Activated CD8-positive, alpha-beta memory T cell treated with anti-CD3 and anti-CD28 coated beads for 1 hour (primary cell): ENCODE measurements at places on chromosomes 4 and X.

DNA sequence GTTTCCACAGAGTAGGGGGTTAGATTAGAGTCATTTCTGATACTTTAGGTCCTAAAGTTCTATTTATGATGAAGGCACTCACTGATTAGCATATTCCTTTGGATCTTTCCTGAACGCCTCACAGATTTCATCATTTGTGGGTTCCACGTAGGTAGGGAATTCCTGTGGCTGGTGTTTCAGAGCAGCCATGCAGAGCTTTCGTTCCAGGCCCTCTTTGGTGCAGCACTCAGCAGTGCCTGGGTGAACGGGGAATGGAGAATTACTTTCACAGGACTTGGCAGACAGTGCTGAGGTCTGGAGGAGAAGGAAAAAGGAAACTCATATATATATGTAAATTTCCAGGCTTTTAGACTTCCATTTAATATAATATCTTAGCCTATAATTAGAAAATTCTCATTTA, 18.5 kb downstream of the GC start:
- no peak for DNase-seq

GRCh38 chrX:136643243-136643642, 4.7 kb upstream of the CD40LG start:
- DNase-seq = no peak

GRCh38 chr4:118834960-118835569, 861 bp downstream of the SEC24D start:
- peak; percentile 22 for DNase-seq

DNA sequence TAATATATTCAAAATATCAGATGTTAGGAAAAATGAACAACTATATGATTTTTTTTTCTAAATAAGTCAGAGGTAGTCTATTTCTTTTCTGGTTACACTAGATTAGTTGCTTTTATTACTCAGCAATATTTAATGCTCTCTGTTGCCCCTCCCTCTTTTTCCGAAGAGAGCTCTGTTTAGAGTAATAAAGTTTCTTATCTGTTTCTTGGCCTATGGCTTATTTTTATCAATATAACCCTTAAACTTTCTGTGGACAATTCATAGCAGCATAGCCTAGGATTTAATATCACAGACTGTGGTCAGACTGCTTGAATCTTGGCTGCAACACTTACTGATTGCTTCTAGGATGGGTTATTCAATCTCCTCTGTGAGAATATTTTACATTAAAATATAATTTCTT, 2315.4 kb upstream of the AGA start:
- no peak for DNase-seq

DNA sequence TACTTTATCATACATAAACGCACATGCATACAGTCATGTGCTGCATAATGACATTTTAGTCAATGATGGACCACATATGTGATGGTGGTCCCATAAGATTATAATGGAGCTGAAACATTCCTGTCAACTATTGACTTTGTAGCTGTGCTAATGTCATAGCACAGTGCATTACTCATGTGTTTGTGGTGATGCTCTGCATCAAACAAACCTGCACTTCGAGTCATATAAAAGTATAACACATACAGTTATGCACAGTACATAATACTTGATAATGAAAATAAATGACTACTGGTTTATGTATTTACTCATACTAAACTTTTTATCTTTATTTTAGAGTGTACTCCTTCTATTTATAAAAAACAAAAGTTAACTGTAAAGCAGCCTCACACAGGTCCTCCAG, 60.5 kb upstream of the MCUB start:
- DNase-seq = no peak

GRCh38 chrX:141879616-141880015, 24.1 kb upstream of the MAGEC1 start:
- no peak for DNase-seq

DNA sequence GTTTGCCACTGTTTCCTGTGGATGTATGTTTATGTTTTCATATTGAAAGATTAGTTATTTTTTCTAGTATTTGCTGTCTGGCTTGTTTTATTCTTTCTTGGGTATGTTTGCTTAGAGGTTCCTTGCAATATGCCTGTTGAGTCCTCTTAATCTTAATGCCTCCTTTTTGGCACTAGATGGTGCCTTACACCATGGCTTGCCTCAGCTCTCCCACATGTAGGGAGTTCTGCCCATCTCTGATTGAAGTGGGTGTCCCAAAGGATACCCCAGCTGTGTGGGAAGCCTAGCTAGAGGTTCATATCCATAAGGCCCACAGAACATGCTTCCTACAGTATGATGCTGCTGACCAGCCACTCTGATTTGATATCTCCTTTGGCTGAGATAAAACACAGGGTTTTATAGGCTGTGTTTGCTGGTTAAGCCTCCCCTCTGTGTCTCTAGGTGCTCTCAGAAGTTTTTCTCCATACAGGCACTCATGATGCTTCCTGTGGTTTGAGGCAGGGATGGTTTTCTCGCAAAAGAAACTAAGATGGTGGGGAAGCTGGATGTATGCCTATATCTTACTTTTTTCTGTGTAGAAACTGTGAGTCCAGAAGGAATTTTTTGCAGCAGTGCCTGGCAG, 162.4 kb downstream of the ASB9 start:
- no peak for DNase-seq

- no peak for DNase-seq
These were observed 85.0 kb downstream of the ADRA2C start for GRCh38 chr4:3851211-3851610.

DNA sequence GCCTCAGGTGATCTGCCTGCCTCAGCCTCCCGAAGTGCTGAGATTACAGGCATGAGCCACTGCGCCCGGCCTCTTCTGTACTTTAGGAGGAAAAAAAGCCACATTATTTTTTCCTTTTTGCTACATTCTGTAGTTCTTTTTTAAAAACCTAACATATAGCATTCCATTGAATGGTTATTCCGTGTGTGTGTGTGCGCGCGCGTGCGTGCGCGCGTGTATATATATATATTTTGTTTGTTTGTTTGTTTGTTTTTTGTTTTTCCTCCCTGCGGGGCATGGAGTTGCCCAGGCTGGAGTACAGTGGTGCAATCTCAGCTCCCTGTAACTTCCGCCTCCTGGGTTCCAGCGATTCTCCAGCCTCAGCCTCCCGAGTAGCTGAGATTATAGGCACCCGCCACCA, 59.5 kb downstream of the ARHGAP10 start:
- no peak for DNase-seq

GRCh38 chr4:79292008-79292407, 33.9 kb downstream of the NAA11 start:
- DNase-seq = no peak

GRCh38 chr4:108449129-108449528, 171.2 kb upstream of the RPL34 start:
- no peak for DNase-seq

DNA sequence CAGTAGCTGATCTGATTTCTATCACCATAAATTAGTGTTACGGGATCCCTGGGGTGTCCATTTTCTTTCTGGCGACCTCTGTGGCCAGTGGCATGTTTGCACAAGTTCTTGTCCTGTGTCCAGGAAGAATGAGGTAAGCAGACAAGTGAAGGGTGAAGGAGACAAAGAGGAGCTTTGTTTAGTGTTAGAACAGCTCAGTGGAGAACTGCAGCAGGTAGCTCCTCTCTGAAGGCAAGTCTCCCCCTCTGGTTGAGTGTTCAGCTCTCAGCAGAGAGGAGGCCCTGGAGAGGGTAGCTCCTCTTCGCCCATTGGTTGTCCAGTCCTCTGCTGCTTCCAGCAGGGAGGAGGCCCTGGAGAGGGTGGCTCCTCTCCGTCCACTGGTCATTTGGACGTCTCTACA, 47.2 kb downstream of the DMP1 start:
- no peak for DNase-seq

DNA sequence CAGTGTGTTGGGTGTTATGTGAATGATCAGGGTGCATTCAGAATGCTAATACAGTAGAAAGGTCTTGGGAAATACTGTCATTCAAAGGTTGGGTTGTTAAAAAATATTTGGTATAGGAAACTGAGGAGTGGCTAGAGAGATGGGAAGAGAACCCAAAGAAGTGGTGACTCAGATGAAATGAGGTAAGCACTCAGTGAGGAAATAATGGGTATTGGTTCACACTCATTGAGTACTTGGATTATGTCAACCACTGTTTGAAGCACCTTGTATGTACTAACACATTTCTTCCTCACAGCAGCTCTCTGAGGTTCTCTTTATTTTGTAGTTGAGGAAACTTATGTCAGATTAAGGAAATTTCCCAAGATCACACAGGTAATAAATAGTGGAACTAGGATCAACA, 40.8 kb upstream of the NUDT6 start:
- no peak for DNase-seq

- no peak for DNase-seq
These were observed 437.1 kb upstream of the CTSO start for GRCh38 chr4:156390599-156391324.

- DNase-seq = no peak
These were observed 38.0 kb downstream of the TRIM2 start for GRCh38 chr4:153241970-153242838.

GRCh38 chr4:142809559-142809958, 36.5 kb downstream of the INPP4B start:
- DNase-seq = no peak

- DNase-seq = no peak
These were observed 1830.2 kb downstream of the STIM2 start for GRCh38 chr4:28690890-28691289.

DNA sequence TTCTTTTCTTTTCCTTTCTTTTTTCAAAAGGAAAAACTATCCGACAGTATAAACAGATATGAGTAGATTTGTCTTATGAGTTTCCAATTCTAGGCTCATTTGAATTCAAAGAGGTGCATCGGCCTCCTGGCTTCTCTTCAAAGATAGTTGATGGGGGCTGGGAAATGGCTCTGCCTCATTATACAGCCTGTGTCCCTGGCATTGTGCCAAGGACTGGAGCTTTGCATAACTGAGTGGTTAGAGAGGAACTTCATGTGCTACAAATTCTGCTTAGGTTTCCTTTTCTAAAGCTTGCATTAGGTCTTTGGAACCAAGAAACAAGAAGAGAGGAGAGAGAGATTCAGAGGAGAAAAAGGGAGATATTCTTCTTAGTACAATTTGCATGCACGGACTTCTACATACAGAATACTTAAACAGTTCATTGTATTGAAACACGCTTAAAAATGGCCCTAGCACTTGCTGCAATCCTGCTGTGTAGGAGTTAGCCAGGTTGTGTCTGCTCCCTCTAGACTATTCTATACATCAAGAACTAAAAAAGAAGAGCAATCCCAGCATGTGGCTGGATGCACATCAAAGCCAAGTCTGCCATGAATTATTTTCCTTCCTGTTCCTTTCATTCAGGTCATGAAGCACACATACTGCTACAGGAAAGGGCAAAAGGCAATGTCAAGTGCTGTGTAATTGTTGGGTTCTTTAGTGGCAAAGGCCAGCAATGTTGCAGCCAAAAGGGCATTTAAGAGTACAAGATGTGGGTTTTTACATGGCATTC, 70.9 kb downstream of the INTS12 start:
- no peak for DNase-seq

- no peak for DNase-seq
These were observed 159.6 kb upstream of the ANK2 start for GRCh38 chr4:112889619-112890527.

DNA sequence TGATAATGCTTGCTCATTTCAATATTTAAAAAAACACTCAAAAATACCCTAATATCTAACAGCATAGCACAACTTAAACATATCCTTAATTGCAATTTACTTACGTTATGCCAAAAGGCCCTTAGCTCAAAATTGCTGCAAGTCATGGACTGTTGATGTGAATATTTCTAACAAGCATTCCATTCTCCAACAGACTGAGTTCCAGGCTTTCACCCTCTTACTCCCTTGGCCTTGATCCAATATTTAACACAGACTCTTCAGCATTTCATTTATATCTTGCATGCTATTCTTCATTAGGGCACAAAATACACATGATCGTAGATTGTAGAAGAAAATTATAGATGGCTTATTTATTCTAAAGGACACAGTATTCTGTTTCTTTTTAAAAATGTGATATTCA, 96.5 kb downstream of the RNF150 start:
- no peak for DNase-seq

GRCh38 chrX:35726176-35726575, 72.0 kb upstream of the MAGEB16 start:
- no peak for DNase-seq
